Activated CD8-positive, alpha-beta T cell treated with anti-CD3 and anti-CD28 coated beads for 36 hours (primary cell): ENCODE measurements at places on chromosomes 2 and 18. TPM values are rescaled to one million over a fixed set of nuclear protein-coding genes. Genes with fewer than 3 reads are reported as not detected.
A peak's percentile ranks its signal among the peaks of the same experiment; 100 is the strongest.

- no peak overlapping the region for H3K4me3 ChIP-seq
- H3K36me3 ChIP-seq = no peaks in the 10 kb centered on the region
- H3K4me1 ChIP-seq = no peaks in the 10 kb centered on the region
- no peak overlapping the region for H3K27ac ChIP-seq
- no peak for DNase-seq
These were observed 175.7 kb downstream of the ASB1 start for GRCh38 chr2:238602223-238602960.

The VWA3B gene
- total RNA-seq = not detected

The ALK gene
- total RNA-seq = not detected

DNA sequence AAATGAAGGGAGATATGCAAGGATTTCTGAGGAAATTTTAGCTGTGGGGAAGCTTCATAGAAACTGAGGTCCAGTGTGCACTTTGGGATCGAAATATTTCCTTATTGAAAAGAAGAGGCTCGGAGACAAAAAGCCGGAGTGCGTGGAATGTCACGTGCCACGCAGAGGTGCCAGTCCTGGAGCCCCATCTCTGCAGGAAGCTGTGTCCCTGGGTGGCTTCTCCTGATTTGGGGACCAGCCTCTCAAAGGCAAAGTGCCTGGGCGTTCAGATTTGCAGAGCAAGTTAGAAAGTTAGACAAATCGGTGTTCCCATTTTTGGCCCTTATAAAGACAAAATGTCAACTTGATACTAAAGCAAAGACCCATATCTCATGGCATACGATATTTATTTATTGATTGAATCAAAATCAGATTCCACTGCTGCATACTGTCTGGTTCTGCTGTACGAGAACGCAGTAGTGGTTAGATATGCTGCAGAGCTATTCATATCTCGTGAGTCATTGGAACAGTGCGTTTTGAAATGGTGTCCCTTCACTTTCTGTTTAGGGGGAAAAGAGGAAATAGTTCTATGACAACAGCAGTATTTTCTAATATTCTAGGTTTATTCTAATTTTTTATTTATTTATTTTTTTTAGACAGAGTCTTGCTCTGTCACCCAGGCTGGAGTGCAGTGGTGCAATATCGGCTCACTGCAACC is 9.1 kb upstream of the ATG16L1 start:
- H3K4me1 ChIP-seq = peaks cover 55% of the 10 kb centered on the region
- no peak for DNase-seq
- H3K27me3 ChIP-seq = no peaks in the 10 kb centered on the region
- H3K4me3 ChIP-seq = no peak overlapping the region
- no peaks in the 10 kb centered on the region for H3K36me3 ChIP-seq

DNA sequence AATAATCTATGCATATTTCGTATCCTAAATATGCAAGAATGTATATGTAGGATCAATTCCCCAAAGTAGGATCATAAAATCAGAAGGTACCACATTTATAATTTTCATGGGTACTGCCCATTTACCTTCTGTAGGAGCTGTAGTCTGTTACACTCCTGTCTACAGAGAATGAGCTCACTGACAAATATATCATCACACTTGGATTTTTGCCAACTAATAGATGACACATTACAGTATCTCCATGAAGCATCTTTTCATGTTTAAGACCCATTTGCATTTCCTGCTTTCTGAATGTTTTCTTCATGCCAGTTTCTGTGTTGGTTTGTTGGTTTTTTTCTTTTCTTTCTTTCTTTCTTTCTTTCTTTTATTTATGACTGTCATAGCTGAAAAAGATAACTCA is 70.9 kb upstream of the EML6 start:
- H3K4me3 ChIP-seq = no peak overlapping the region
- DNase-seq = no peak
- peaks cover 49% of the 10 kb centered on the region for H3K36me3 ChIP-seq

The SLC23A3 gene
- total RNA-seq = 1.1 TPM

The CERKL gene
- 0.11 TPM for total RNA-seq

The UGT1A8 gene
- not detected for total RNA-seq

The FOXD4L1 gene
- total RNA-seq = not detected

The SPP2 gene
- total RNA-seq = not detected

The KCNJ3 gene
- total RNA-seq = not detected

GRCh38 chr2:15555760-15556193 is 5.4 kb downstream of the NBAS start:
- H3K4me1 ChIP-seq = peaks cover 25% of the 10 kb centered on the region
- DNase-seq = no peak
- no peaks in the 10 kb centered on the region for H3K27me3 ChIP-seq
- H3K27ac ChIP-seq = no peak overlapping the region
- H3K36me3 ChIP-seq = peaks cover 16% of the 10 kb centered on the region

DNA sequence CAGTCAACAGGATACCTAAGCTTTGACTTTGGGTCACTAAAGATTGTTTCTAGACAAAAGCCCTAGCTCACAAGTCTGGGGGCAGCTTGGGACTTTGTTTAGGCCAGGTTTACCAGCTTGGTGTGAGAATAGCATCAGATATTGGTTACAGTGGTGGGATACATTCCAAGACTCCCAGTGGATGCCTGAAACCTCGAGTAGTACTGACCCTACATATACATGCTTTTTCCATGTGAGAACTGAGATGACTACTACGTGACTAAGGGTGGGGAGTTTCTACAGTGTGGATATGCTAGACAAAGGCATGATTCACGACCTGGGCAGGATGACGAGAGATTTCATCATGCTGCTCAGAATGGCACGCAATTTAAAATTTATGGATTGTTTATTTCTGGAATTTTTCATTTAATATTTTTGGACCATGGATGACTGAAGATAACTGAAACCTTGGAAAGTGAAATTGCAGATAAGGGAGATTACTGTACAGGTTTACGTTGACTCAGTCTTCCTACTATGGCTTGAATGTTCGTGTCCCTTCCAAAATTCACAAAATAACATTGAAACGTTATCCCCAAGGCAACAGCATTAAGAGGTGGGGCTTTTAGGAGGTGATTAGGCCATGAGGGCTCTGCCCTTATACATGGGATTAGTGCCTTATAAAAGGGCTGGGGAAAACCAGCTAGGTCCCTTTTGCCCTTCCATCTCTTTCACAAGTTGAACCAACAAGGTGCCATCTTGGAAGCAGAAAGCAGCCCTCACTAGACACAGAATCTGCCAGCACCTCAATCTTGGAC is 50.2 kb upstream of the CTAGE1 start:
- no peak overlapping the region for H3K27ac ChIP-seq
- H3K4me3 ChIP-seq = no peak overlapping the region
- H3K36me3 ChIP-seq = no peaks in the 10 kb centered on the region
- DNase-seq = peak; percentile 7
- H3K4me1 ChIP-seq = peaks cover 2% of the 10 kb centered on the region
- peaks cover 3% of the 10 kb centered on the region for H3K27me3 ChIP-seq

DNA sequence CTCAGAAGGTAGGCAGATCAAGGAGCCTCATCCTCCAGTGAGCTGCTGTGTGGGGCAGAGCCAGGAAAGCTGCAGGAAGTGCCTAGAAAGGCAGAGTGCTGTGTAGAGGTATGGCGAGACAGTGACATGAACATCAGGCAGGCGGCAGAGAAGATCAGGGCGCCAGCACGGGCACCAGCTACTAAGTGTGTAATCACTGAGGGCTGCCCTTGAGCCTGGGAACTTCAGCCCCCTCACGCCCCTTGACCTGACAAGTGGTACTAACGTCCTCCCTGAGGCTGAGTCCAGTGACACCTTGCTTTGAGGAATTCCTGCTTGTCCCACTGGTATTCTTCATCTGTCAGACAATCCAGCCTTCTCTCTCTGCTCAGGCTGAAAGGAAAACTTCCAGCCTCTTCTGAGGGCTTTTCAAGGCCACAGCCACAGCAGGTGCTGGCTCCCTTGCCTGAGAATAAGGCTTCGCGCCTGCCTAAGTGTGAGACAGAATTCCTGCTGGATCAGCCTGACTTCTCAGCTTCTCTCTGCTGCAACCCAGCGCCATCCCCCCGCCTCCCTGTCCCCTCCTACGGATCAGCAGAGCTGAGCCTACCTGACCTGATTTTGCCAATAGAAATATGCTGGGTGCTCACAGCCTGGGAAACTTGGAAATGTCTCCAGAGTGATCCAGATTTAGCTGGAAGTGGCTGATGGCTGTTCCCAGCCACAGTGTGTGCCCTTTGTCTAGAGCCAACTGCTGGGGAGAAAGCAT is 148.0 kb downstream of the SMAD7 start:
- H3K4me3 ChIP-seq = no peak overlapping the region
- peaks cover 79% of the 10 kb centered on the region for H3K4me1 ChIP-seq
- peak; percentile 31 for DNase-seq
- peak overlapping the region; percentile 87 for H3K27ac ChIP-seq
- H3K27me3 ChIP-seq = no peaks in the 10 kb centered on the region

The TEX51 gene
- not detected for total RNA-seq

DNA sequence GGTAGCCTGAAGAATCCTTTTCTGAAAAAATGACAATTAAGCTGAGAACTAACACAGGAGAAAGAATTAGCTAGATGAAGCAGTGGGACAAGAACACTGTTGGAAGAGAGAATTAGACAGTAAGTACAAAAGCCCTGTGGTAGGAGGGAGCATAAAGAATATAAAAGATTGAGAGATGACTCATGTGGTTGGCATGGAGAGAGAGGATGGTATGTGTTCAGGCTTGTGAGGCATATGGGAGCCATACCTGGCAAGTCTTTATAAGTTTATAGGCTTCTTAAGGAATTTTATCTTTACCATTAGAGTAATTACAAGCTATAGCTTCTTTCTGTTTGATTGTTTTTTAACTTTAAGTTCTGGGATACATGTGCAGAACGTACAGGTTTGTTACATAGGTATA is 325.0 kb downstream of the ARL6IP6 start:
- H3K4me3 ChIP-seq = no peak overlapping the region
- H3K27me3 ChIP-seq = peaks cover 2% of the 10 kb centered on the region
- H3K4me1 ChIP-seq = no peaks in the 10 kb centered on the region
- DNase-seq = no peak

The MYL12B gene
- total RNA-seq = 264 TPM

GRCh38 chr2:191176801-191177438 is 26.1 kb upstream of the STAT4 start:
- H3K27me3 ChIP-seq = no peaks in the 10 kb centered on the region
- no peak for DNase-seq
- no peak overlapping the region for H3K4me3 ChIP-seq
- H3K36me3 ChIP-seq = no peaks in the 10 kb centered on the region

The SLC5A7 gene
- not detected for total RNA-seq

The AQP12A gene
- total RNA-seq = not detected

The STARD7 gene
- 149 TPM for total RNA-seq

DNA sequence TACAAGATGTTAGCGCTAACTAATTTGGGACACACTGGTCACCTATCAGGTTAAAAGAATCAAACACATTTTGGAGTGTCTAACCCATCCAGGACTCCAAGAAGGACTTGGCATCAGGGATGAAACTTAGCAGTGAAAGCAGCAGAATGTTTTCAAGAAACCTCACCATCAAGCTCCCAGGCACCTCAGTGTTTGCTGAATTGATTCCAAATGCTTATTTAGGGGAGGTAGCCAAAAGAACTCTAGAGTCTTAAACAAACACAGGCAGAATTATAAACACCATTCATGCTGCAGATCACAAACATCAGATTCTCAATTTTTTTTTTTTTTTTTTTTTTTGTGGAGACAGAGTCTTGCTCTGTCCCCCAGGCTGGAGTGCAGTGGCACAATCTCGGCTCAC is 122.8 kb upstream of the UXS1 start:
- no peak for DNase-seq
- H3K27ac ChIP-seq = no peak overlapping the region
- peaks cover 2% of the 10 kb centered on the region for H3K27me3 ChIP-seq

DNA sequence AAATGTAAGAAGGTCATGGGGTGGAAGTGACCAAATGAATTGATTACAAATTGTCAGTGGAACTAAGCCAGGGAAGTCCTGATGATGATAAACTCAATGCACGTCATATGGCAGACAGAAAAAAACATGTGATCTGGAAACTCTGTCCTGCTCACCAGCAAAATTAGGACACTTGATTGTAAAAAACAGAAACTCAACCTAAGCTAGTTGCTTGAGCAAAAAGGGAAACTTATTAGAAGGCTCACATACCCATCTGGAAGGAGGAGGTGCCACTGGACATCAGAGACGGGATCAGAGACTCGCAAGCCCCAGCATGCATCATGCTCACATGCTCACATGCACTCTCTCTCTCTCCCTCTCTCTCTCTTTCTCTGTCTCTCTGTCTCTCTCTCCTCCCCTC is 96.8 kb downstream of the SP3 start:
- H3K36me3 ChIP-seq = no peaks in the 10 kb centered on the region
- no peak overlapping the region for H3K27ac ChIP-seq
- H3K27me3 ChIP-seq = peaks cover 15% of the 10 kb centered on the region
- H3K4me1 ChIP-seq = no peaks in the 10 kb centered on the region
- no peak overlapping the region for H3K4me3 ChIP-seq

The NTSR2 gene
- total RNA-seq = not detected

DNA sequence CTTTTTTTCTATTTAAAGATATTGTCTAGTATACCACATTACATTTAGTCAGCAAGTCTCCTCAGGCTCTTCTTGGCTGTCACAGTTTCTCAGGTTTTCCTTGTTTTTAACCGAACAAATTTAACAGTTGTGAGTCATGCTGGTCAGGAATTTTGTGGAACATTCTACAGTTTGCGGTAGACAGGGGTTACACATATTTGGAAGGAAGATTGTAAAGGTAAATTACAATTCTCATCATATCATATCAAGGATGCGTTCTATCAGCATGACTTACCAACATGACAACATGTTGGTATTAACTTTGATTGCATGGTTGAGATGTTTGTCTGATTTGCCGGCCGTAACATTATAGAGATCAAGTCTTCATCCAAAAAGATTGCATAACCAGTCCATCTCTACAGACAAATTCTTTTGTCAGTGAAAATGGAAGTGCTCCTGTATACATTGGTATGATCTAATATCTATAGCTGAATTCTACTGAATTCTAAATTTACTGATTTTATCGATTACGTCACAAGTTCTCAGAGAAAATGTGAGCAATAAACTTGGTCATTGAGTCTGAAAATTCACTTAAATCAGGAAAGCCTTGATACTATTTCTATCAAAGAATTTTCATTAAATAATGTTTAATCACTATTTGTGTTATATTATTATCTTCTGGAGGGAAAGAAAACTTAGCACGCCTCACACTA is 664.4 kb upstream of the SLC8A1 start:
- H3K27ac ChIP-seq = no peak overlapping the region
- no peak overlapping the region for H3K4me3 ChIP-seq
- H3K4me1 ChIP-seq = no peaks in the 10 kb centered on the region
- DNase-seq = no peak
- H3K36me3 ChIP-seq = no peaks in the 10 kb centered on the region

DNA sequence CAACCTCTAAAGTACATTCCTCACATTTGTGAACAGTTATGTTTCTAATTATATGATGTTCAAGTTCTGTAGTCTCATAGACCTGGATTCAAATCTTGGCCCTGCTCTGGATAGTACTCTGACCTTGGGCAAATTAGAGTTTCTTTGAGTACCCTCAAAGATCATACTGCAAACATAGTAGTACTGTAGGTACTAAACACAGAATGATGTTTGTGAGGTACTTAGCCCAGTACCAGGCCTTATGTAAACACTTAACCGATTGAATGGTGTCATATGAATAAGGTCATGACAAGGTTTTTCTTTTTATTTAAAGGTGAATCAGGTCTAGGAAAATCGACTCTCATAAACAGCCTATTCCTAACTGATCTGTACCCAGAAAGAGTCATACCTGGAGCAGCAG is 19.1 kb downstream of the SEPTIN2 start:
- DNase-seq = no peak
- H3K36me3 ChIP-seq = peaks cover 38% of the 10 kb centered on the region
- H3K27ac ChIP-seq = no peak overlapping the region
- H3K4me3 ChIP-seq = no peak overlapping the region
- no peaks in the 10 kb centered on the region for H3K27me3 ChIP-seq
- peaks cover 24% of the 10 kb centered on the region for H3K4me1 ChIP-seq

- H3K4me3 ChIP-seq = no peak overlapping the region
- H3K27ac ChIP-seq = no peak overlapping the region
- H3K27me3 ChIP-seq = no peaks in the 10 kb centered on the region
- peaks cover 14% of the 10 kb centered on the region for H3K36me3 ChIP-seq
These were observed 41.5 kb downstream of the HDAC4 start for GRCh38 chr2:239359196-239359912.
